ENCODE measurements at places on chromosomes 1 and 21.

DNA sequence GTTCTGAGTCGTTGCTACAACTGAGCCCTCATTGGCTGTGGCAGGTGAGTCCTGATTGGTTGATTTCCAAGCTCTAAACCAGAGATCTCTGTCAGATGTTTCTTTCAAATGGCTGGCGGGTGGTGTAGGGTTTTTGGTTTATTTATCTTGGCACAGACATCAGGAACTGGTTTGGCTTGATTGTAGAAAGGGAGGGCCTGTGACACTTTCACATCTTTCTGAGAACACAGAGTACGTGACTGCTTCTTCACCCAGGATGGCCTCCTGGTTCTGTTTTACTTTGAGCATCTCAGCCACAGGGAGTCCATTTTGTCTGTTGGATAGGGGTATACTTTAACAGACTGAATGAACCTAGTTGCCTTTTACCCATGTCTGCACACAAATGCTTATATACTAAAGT lies 89.4 kb upstream of the GPR52 start:
- DNase-seq, result no peak

GRCh38 chr1:109249654-109250401 lies 489 bp downstream of the CELSR2 start:
- DNase-seq, result no peak

DNA sequence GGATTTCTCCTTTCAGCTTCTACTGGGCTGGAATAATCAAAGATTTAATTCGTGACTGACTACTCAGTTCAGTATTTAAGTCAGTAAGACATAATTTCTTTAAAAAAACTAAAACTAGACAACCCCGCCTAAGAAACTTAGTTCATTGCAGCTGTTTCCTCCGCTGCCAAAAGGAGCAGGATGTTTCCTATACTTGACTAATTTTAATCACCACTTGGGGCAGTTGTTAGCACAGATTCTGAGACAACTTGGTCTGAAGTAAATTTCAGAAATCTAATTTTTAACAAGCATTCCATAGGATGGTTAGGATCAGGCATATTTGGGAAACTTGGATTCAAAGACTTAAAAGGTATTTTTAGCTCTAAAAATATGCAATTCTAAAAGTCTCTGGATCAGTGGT lies 34.0 kb downstream of the EPRS1 start:
- DNase-seq, result no peak

- no peak for DNase-seq
Measured at GRCh38 chr1:197065559-197065958, 1.5 kb downstream of the F13B start.

- DNase-seq, result no peak
Measured at GRCh38 chr1:55413286-55413685, 198.1 kb upstream of the USP24 start.

DNA sequence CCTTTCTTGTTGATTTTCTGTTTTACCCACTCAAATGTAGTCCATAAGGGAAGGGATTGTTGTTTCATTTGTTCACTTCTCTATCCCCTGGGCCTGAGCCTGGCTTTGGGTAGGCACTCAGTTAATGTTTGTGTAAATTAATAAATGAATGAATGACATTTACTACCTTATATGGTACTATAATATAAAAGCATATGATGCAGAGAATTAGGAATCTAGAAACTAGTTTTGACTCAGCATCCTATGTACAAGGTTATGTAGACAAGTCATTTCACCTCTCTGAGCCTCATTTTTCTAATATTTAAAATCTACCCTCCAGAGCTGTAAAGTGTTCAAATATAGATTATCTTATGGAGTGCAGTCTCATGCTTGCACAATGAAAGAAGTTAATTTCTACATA lies 68.9 kb upstream of the S1PR1 start:
- DNase-seq, result no peak

DNA sequence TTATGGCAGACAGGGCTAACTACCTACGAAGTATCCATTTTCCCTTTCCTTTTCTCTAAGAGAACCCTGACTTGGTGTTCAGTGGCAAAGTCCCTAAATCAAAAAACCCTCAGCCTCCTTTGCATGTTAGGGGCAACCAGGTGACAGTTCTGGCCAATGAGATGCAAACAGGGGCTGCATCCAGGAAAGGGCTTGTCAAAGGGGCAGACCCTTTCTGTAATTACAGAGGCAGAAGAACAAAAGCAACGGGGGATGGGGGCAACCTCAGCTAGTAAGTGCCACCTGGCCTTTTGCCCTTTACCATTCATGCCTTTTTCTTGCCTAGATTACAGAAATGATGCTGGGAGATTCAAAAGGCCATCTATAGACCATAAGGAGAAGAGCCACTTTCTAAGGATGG lies 34.4 kb downstream of the GLUL start:
- no peak for DNase-seq

GRCh38 chr1:108357802-108358201 lies 92.3 kb upstream of the NBPF6 start:
- DNase-seq, result no peak

DNA sequence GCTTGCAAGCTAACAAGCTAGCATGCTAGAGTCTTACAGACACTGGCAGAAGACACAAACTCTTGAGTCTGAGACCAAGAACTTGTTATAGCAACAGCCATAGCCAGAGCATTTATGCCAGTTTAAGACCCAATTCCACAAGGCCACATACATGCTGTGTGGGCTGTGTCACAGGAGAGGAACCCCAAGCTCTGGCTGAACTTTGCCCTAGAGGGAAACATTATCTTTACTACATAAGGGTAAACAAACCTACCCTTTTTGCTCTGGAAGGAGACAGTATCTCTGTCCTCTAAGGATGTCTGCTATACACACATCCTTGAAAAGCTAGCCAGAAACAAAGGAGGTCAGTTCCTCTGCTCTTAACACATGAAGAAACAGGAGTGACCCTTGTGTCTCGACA lies 70.3 kb downstream of the HSF2BP start:
- no peak for DNase-seq

DNA sequence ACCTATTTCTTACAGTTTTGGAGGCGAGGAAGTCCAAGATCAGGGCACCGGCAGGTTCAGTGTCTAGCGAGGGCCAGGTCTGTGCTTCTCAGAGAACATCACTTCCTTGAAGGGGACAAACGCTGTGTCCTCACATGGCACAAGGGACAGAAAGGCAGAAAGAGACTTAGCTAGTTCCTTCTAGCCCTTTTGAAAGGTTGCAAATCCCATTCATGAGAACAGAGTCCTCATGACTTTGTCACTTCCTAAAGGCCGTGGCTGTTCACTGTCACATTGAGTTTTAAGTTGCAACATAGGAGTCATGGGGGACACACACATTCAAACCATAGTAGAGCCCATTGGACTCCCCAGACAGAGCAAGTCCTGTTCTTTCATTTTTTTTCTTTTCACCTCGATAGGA lies 27.4 kb downstream of the PER3 start:
- DNase-seq, result no peak

- no peak for DNase-seq
Measured at GRCh38 chr1:11527541-11528452, 48.8 kb downstream of the DISP3 start.

GRCh38 chr1:119467857-119468668 lies 38.9 kb upstream of the HSD3B1 start:
- DNase-seq, result no peak

DNA sequence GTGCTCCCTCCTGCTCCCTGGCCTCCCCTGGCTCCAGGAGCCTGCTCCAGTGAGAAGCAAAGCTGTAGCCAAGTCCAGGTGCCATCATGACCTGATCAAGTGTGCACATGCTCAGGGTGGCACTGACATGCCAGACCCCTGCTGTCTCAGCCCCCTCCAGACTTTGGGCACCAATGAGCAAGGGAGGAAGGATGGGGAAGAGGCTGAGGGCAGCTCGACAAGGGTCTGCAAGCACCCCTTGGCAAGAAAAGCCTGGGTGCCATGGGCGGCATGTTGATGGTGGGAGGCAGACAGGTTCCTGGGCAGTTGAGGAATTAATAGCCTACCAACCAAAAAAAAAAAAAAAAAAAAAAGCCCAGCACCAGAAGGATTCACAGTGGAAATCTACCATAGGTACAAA lies 942.6 kb upstream of the PRMT6 start:
- no peak for DNase-seq

DNA sequence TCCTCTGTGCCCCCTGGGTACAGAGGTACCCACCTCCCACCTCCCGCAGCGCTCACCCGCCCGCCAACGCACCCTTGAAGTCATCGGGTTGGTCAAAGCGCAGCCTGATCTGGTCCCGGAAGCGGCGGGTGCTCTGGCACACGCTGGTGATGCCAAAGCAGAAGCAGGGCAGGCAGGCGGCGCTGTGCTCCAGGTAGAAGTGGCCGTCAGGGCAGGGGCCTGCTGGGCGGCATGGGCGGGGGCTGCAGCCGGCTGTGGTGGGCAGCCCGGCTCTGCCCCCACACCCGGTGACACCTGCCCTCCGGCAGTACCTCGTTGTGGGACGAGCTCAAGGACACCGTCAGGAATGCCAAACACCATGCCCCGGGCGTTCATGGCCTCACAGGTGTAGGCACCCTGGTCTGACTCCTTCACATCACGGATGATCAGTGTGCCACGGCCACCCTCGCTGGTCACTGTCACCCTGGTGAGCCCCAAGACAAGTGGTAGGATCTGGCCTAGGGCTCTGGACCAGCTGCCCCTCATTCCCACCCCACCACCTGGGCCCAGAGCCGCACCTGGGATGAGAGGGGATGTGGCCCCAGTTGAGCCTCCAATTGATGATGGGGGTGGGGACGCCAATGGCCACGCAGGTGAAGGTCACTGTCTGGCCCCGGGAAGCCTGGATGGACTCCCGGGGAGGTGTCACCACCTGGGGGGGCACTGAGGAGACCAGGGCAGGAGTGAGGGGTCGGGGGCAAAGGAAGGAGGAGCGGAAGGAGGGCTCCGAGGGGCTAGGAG lies 52.5 kb downstream of the HSPG2 start:
- no peak for DNase-seq

DNA sequence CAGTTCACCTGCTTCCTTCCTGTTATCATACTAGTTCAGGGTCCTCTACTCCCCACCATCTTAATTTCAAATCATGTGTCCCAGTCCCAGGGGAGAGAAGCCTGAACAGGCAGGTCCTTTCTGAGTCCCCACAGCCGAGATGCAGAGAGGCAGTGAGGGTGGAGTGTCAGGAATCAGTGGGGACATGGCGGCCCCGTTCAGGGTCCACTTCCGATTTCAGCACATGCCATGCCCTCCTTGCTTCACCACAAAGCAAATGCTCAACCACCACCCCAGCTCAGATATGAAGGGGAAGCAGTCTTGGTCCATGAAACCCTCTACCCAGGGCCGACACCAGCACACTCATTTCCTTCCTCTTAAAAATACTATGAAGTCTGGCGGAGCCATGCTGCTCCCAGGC lies 5.2 kb upstream of the SEMA4A start:
- no peak for DNase-seq

DNA sequence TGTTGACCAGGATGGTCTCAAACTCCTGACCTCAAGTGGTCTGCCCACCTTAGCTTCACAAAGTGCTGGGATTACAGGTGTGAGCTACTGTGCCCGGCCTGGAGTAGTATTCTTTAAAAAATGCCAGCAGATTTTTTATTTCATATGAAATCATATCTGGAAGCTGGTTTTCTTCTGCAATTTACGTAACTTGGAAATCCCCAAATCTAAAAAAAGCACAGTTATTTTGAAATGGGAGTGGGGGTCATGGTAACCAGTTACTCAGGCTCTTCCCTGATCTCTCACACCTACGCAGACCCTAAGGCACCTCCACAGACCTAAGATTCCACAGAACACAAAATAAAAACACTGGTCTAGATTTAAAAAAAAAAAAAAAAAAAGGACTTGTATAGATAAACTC lies 219.8 kb downstream of the DAB1 start:
- no peak for DNase-seq

DNA sequence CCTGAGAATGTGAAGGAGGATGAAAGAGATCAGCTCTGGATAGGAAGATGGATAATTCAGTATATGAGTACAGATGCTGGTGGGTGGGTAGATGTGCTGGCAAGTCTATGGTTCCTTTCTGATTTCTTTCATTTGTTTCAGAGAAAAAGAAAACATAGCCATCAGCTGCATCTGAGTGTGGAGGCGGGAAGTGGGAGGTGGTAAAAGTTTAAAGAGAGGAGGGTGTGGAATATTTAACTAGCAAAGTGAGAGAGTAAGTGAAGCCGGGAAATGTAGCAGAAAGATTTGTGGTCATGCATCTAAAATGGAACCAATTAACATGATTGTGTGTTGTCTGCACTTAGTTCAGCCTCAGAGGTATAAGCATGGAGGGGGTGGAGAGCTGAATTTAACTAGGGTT lies 16.4 kb downstream of the RPE65 start:
- DNase-seq, result no peak

DNA sequence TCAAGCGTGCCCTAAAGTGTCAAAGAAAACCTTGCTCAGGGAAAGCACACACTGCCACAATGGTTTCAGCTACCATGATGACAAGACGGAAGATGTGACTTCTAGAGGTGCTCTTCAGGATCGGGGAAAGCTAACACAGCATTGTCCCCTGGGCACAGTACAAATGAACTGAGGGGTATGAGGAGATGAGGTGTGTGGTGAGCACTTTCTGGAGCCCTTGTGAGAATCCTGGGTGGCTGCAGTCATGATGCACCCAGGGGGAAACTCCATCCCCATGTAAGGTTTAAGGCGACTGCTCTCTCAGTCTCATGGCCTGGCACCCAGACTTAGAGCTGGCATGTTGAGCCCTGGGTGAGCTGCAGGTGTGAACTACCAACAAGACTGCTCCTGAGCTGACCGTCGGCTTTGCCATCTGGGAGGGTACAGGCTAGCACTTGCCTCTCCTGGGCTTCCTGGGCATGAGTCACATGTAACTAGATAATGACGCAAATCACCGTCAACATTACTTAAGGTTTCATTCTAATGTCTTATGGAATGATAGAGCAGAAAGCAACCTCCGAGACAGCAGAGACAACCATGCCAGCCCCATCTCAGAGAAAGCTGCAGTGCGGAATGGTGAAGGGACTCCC lies 144.6 kb downstream of the CLIC6 start:
- DNase-seq, result no peak

- no peak for DNase-seq
Measured at GRCh38 chr1:84719543-84720217, 29.4 kb upstream of the SSX2IP start.
